ENCODE measurements at places on chromosomes 12 and 14.

DNA sequence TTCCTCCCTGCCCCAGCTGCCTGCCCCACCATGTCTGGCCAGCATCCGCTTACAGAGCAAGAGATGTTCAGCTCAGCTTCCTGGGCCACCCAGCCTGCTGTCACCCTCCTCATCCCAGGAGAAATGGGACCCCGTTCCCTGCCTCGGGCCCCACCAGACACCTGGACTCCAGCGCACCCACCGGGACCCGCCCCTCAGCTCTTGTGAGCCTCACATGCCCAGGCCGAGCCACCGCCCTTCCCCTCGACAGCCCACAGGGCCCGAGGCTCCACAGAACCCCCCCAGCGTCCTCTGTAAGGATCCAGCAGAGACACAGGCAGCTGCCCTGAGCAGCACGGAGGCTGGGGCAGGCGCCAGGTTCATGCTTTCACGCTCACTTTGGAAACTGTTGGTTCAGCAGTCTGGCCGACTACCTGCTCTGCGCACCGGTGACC, 18.4 kb upstream of the C14orf180 start:
- no peak for DNase-seq

DNA sequence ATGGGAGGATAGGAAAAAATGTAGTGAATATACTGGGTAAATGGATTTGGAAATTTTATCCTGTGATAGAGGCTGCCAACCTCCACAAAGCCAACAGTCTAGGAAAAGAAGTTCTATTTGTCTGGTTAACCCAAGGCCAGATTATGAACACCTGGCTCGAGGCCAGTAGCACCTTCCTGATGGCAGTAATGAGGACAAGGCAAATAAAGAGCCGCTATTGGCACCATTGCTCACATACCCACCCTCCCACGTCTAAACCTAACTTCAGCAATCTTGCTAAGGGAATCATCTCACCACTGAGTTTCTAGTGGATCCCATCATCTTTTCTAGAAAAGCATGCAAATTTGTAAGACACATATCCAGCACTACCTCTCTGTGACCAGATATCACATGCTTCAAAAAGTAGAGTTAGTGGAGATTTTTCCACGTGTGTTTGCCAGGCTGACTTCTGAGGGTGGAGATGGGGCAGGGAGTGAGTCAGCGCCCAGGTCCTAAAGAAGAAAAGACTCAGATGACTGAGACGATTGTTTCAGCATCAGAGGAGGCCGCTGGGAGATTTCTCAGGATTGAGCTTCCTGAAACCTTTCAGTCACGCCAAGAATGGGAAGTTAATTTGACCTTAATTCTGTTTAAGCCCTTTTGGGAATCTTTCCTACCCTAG, 362.9 kb downstream of the EMP1 start:
- DNase-seq, result no peak

GRCh38 chr12:93016752-93017350, 87.8 kb upstream of the EEA1 start:
- DNase-seq, result no peak

- no peak for DNase-seq
Measured at GRCh38 chr14:41810362-41810761, 203.7 kb downstream of the LRFN5 start.

GRCh38 chr12:7431993-7432685, 11.8 kb downstream of the CD163L1 start:
- no peak for DNase-seq

- DNase-seq, result no peak
Measured at GRCh38 chr12:52156311-52156710, 35.5 kb downstream of the KRT80 start.

GRCh38 chr12:21683115-21683514, 25.5 kb upstream of the LDHB start:
- no peak for DNase-seq

DNA sequence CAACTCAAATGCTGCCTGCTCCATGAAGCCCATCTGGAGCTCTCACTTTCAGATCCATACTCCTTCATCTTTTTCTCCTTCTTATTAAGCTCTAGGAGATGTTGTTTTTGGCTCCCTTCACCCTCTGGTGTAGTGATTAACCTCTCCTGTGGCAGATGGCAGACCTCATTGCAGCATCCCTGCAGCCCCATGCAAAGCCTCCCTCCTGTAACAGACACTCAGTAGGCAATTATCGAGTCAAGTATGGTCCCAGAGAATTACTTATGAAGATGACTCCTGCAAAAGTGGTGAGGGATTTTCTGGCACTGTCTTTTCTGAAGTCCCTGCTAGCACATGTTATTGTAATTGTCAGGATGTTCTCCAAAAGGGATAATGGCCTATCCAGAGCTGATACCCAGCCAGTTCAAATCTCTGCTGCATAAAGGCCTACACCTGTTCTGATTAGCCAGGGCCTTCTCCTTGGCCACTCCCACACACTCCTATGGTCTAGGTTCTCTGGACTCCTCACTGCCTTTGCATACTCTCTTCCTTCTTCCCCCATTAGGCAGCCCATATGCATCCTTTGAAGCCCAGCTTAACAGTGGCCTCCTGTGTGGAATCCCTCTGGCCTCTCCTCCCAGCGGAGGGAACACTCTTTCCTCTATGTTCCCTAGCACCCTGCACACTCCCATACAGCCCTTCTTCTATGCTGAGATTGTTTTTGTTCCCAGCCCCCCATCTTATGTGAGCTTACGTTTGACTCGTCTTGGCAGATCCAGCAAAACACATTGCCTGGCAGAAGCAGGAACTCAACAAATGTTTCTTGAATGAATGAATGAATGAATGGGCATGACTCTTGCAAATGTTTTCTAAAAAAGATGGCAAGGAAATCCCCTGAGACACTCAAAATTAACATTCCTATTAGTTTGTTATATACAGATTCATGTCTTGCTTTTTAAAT, 43.9 kb upstream of the MDM1 start:
- no peak for DNase-seq

DNA sequence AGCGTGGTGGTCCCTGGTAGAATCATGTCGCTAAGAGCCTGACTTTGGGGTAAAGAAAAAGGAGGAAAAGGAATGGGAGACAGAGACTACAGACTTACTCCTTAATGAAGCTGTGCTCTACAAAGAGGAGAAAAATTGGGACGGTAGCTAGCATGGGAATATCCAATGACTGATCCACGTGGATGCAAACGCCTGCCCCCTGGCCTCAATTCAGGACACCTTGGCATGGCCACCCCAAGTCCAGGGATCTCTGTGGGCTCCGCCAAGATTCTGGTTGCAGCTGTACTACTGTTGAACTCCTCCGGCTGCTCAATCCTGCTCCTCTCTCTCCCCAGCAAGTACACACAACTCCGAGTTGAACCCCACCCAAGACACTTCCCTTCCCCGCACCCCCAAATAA, 70.5 kb upstream of the DIO3 start:
- no peak for DNase-seq

DNA sequence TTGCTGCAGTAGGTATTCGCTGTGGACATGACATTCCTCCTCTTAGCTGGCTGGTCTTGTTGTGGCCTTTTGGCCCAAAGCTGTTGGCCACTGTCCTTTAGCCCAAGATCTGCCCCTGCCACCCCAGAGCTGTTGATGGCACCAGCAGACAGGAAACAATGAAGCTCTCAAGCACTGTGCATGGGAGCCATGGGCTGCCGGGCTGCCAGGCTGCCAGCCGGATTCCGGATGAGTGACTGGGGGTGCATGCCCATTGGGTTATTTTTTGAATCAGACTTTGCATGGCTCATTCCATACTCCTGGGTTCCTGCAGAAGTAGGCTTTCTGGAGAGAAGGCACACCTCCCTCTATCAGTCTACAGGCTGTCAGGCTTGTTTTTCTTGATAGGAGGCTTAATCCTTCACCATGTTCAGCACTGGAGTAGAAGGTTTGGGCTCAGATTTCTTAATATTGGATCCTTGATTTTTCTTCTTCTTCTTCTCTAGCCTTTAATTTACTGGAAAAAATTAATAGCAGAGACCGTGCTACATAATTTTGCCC, 32.4 kb downstream of the MAX start:
- DNase-seq, result no peak

- DNase-seq, result no peak
Measured at GRCh38 chr14:32468955-32469354, 139.9 kb downstream of the AKAP6 start.

DNA sequence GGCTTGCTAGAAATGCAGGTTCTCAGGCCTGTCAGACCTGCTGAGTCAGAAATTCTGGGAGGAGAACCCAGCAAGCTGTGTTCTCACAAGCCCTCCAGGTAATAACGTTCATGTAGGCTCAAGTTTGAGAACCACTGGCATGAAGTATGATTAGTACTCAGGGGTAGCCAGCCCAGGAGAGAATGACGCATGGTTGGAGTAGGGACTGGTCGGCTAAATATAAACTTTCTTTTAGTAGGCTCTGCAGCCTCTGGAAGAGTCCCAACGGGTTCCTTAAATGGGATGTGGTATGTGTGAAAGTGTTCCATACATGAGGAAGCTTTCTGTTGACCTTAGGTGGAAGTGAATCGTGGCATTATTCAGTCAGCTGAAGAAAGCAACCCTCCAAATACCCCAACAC, 209.3 kb downstream of the SLC41A2 start:
- DNase-seq, result no peak

GRCh38 chr12:109308534-109309380, at the start of gene FOXN4:
TSS of gene FOXN4 (minus strand) at chr12:109309284. CDS start at chr12:109308321, 963 bp downstream.
- DNase-seq, result no peak

DNA sequence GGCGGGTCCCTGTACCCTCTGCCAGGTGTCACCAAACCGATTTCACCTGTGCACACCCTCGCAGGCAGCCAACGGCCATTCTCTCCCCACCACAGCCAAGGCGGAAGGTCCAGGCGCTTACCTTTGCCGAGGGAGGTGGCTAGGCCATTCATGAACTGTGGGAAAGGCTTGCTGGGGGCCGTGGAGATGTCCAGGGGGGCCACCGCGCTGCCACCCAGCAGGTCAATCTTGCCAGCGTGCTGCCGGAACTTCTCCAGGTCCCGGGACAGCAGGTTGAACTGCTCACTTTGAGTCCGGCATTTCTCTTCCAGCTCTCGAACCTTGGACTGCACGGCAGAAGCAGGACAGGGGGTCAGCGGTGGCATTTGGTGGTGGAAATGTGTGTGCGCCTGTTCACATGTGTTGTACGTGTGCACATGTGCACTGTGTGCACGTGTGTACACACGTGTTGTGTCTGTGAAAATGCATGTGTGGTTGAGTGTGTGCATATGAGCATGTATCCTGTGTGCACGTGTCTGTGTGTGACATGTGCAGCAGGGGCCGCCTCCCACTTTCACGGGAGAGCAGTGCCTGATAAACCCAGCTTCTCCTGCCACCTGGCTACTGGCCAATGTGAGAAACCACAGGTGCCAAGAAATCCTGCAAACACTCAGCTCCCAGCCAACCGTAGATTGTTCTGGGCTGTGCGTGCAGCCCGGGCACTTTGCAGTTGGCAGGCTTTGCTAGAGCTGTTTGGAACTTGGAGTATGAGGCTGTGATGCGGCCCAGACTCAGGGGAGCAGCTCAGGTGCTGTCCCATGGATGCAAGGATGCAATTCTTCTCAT, 118.9 kb downstream of the PIWIL1 start:
- DNase-seq, result no peak
